Esophagus squamous epithelium (tissue), 5 donors: ENCODE measurements at places on chromosomes 12 and 14. TPM values are rescaled to one million over a fixed set of nuclear protein-coding genes. Genes with fewer than 3 reads are reported as not detected.

DNA sequence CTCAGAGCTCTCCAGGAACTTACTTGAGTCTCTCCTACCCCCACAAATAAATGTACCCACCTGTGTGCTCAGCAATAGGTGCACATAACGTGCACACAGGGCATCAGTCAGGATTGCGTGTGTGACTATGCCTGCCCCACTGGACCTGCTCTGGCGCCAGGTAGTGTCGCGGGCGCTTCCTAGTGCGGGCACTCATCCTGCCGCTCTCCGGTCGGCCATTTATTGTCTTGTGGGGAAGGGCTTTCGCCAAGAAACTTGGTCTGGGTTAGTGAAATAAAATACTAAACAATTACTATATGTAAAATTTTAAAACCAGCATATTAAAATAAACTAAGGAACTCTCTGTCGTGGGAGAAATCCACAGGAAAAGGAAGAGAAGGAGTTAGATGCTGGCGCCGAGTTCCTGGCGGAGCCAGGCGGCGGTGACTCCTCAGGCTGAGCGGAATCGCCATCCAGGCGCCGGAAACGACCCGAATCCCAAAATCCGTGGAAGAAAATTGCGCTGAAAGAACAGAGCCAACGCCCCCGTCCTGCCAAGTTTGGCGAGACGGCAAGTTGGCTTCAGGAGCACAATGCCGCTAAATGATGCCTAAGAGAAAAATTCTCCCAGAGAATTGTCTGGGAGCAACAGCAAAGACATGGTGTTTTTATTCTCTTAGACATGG, 7.9 kb upstream of the HOXC13 start:
- peaks cover 100% of the 10 kb centered on the region for H3K27me3 ChIP-seq
- no peak overlapping the region for H3K27ac ChIP-seq
- H3K36me3 ChIP-seq: no peaks in the 10 kb centered on the region
- H3K4me1 ChIP-seq: peaks cover 5% of the 10 kb centered on the region
- DNase-seq: no peak

DNA sequence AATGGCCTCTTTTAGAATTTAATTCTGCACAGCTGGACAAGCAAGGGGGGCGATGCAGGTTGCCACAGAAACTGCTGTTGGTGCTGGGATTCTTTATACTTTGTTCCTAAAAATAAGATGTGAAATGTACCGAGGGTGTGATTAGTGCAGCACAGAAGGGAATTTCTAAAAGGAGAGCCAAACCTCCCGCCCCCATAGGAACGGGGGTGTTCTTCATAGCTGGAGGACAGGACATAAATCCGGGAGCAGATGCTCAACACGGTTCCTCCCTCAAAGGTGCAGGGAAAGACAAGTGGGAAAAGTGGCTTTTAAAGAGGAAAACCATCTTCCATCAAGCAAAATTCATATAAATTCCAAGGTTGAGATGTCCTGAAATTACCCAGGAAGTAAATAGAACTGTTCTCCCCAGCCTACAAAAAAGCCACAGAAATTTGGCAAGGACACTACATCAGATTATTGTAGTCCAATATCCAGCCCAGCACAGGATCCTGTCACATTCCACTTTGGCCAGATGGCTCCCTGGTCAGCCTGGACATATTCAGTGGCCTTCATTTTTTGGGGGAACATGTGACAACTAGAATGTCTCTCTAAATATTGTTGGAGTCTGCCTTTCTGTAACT, 51.4 kb upstream of the TMX1 start:
- H3K27me3 ChIP-seq: no peaks in the 10 kb centered on the region
- DNase-seq: no peak
- H3K27ac ChIP-seq: no peak overlapping the region
- no peak overlapping the region for H3K4me3 ChIP-seq
- H3K36me3 ChIP-seq: no peaks in the 10 kb centered on the region
- no peaks in the 10 kb centered on the region for H3K4me1 ChIP-seq

DNA sequence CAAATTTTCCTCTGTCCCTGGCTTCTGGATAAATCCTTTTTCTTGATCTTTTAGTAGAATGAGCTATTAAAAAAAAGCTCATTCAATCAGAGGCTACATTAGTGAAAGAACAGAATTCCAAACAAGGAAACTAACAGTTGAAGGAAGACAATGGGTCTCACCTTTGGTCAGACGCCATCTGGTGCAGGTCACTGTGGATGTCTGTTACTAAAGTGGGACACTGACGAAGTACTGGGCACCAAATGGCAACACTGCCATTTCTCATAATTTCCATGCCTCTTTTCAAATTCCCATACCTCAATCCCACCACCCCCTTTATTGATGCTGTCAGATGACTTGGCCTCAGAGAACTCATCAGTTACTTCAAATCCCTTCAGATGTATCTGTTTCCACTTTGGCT, 24.5 kb upstream of the ARID2 start:
- no peaks in the 10 kb centered on the region for H3K36me3 ChIP-seq
- no peaks in the 10 kb centered on the region for H3K27me3 ChIP-seq
- no peaks in the 10 kb centered on the region for H3K4me1 ChIP-seq
- H3K4me3 ChIP-seq: no peak overlapping the region
- no peak overlapping the region for H3K27ac ChIP-seq

DNA sequence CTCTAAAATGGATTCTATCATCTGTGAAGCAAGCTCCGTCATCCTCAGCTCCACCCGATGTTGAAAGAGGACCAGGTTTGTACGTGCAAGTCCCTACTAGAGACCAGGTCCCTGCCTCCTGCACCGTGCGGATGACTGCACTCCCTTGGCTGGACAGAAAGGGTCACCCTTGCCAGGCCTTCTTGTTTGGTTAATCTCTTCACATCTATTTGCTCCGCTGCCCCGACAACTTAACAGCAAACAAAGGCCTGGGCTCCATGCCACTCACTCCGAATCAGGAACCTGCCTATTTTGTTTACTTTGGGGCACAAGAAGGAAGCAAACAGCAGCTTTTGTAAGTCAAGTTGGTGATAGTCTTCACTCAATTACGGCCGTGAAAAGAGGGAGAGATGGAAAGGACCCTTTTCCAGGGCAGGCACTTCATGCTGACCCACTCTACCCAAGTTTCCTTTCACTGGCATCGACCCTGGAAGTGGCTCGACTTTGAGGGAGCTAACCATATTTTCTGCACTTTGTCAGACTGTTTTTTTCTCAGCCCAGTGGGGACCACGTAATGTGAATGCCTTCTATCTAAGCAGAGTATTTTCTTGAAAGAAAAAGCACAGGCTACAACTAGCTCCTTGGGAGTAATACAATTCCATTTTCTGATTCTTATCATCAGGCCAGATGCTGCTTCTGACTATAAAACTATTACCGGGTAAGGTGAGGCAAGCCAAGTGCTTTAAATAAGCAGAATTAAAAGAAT, 202.6 kb downstream of the FOXN3 start:
- H3K27me3 ChIP-seq: no peaks in the 10 kb centered on the region
- H3K27ac ChIP-seq: peak overlapping the region; percentile 73
- peak overlapping the region; percentile 23 for H3K4me3 ChIP-seq

- H3K4me3 ChIP-seq: peak overlapping the region; percentile 21
- no peak overlapping the region for H3K27ac ChIP-seq
- no peak for DNase-seq
Measured at GRCh38 chr12:51721282-51721940, 127.1 kb downstream of the FIGNL2 start.

DNA sequence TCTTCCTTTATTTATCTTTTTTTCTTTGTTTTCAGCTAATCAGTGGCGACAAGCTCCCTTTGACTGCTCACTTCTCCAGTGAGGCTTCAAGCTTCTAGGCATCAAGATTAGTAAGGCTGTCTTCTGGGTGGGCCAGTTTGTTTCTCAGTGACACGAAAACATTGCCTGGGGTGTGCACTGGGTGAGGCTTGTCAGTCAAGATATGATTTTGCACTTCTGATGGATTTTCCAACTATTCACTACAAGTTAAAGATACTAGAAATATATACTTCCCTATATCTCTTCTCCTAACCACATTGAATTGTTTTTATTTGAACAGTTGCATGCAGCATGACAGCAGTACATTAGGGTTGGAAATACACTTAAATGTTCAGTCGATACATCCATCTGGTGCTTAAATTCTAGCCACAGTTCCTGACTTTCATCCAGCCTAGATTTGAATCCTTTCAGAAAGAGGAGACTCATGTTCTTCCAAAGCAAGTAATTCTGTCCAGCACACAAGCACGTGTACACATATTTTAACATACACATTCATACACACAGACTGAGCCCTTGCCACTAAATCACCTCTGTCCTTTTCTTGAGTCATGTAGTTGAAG, 275.6 kb upstream of the NOVA1 start:
- no peak overlapping the region for H3K27ac ChIP-seq
- H3K4me1 ChIP-seq: no peaks in the 10 kb centered on the region
- H3K4me3 ChIP-seq: no peak overlapping the region
- no peak for DNase-seq
- H3K36me3 ChIP-seq: no peaks in the 10 kb centered on the region
- no peaks in the 10 kb centered on the region for H3K27me3 ChIP-seq

DNA sequence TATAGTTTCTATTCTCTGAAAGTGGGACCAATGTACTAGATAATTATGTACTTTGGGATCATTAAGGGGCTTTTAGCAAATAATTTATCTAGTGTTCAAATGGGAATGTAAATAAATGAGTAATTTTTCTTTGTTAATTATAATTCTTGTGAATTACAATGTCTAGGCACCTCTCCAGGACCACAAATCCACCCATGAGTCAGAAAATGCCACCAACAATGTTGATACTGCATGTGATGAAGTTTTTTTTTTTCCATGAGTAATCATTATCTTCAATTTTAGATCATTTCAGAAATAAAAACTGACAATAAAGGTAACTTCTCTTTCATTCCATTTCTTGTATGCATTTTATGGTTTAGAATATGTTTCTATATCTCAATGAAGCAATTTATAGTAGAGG, 470.3 kb downstream of the VRK1 start:
- no peak overlapping the region for H3K4me3 ChIP-seq
- no peaks in the 10 kb centered on the region for H3K36me3 ChIP-seq
- no peak overlapping the region for H3K27ac ChIP-seq
- no peaks in the 10 kb centered on the region for H3K4me1 ChIP-seq

Gene SMCO2
- not detected for total RNA-seq

Gene TCL1B
- total RNA-seq: not detected

Gene TSPAN11
- total RNA-seq: 3.0 TPM

Gene NTS
- not detected for total RNA-seq
